ENCODE measurements at places on chromosomes 1 and 21.
A peak's percentile ranks its signal among the peaks of the same experiment; 100 is the strongest.

DNA sequence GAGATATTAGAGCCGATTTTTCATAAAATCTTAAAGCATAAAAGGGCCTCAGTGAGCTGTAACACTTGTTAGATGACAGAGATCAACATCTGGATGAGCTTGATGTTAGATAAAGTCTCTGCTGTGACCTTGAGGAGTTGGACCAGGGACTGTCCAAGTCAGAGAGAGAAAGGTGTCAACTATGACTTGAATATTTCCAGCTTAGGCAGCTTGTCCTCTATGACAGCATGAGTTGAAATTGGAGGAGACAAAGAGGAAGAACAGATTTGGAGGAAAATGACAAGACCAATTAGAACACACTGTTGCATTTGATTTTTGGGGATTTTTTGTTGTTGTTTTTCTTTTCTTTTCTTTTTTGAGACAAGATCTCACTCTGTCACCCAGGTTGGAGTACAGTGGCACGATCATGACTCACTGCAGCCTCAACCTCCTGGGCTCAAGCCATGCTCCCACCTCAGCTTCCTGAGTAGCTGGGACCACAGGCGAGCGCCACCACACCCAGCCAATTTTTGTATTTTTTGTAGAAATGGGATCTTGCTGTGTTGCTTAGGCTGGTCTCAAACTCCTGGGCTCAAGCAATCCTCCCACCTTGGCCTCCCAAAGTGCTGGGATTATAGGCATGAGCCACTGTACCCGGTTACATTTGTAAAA lies 35.3 kb upstream of the CLIC4 start:
- DNase-seq, result peak; percentile 16

GRCh38 chr21:25626757-25627156 lies 12.3 kb upstream of the JAM2 start:
- DNase-seq, result no peak

DNA sequence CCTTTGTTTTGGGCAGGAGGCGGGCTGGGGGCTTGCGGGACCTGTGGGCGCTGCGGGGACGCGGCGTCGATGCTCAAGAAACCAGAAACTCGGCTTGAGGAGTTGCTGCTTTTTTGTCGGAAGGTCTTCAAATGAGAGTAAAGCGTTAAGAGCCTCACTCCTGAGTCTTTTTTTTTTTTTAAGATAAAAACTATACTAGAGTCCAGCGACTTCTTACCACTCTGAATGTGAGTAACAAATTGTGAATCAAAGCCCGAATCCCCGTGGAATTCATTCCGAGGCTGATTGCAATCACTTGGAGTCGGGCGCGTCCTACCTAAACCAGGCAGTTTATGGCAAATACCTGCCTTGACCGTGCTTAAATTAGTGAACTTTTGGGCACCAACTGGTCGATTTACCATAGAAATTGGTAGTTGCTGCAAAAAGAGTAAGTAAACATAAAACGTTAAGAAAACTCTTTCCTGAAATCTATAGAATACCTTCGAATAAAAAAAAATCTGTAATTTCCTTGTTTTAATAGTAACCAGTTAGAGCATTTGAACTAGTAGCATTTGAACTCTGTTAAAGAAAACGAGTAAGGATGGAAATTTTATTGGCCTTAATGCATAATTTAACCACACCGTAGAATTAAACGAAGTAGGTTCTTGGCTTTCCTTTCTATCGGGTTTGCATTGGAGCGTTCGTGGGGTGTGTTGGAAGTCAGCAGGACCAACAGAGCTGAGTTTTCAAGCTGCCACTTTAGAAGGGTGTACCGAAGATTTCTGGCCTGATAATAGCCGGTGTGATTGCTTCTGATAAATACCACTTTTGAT lies 769 bp downstream of the GPSM2 start:
- no peak for DNase-seq

- DNase-seq, result no peak
Observed at GRCh38 chr1:242019018-242019417, 20.1 kb upstream of the MAP1LC3C start.

Measured in CD4-positive, alpha-beta T cell treated with Interleukin-1 beta for 1 hour (primary cell).